ENCODE measurements at places on chromosomes 12 and 14.
A peak's percentile ranks its signal among the peaks of the same experiment; 100 is the strongest.

DNA sequence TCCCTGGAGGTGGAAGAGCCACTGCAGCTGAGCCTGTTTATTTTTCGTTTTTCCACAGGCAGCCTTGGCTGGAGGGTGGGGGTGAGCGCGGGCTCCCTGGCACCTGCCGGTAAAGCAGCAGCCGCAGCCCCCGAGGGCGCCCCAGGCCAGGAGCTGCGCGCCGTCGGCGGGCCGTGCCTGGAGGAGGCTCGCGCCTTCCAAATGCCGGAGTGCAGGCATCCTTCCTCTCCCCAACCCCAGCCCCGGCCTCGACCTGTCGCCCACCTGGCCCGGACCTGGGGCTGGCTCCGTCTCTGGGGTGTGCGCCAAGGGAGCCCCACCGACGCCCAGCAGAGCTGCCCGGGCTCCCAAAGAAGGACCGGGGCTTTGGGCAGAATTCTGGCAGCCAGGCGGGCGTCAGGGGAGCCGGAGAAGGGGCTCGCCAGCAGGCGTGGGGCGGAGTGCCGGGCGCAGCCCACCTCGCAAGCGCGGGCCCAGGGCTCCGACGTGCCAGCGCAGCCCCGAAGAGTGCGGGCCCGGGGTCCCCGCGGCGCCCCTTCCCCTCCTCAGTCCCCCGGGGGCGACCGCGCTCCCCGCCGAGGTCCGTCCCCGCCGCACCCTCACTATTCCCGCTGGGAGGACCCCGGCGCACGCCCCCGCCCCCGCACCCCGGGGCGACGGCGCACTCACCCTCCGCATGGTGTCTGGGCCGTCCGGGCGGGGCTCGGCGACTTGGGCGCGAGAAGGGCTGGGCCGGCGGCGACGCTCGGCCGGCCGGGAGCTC, 130.3 kb downstream of the NDUFA12 start:
- no peak for DNase-seq

- DNase-seq: no peak
Measured at GRCh38 chr12:77232045-77232444, 166.7 kb upstream of the E2F7 start.

DNA sequence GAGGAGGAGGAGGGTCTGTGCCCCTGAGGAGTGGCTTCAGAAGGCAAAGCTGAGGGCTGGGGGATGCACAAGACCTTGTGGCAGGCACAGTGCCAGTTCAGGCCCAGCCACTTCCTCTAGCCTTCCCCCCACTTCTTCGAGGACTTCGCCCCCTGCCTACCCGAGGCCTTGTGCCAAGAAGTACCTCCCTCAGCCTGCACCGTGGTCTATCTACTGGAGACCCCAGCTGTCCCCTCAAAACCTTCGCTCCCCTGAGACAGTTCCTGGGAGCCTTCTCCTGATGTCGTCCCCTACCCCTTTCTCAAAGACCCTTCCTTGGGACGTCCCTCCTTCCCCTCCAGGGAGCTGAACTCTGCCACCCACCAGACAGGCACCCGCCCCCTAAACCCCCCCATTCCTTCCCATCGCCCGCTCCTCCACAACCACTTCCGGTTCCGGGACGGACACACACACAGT, 604 bp downstream of the ZNF384 start:
- no peak for DNase-seq

DNA sequence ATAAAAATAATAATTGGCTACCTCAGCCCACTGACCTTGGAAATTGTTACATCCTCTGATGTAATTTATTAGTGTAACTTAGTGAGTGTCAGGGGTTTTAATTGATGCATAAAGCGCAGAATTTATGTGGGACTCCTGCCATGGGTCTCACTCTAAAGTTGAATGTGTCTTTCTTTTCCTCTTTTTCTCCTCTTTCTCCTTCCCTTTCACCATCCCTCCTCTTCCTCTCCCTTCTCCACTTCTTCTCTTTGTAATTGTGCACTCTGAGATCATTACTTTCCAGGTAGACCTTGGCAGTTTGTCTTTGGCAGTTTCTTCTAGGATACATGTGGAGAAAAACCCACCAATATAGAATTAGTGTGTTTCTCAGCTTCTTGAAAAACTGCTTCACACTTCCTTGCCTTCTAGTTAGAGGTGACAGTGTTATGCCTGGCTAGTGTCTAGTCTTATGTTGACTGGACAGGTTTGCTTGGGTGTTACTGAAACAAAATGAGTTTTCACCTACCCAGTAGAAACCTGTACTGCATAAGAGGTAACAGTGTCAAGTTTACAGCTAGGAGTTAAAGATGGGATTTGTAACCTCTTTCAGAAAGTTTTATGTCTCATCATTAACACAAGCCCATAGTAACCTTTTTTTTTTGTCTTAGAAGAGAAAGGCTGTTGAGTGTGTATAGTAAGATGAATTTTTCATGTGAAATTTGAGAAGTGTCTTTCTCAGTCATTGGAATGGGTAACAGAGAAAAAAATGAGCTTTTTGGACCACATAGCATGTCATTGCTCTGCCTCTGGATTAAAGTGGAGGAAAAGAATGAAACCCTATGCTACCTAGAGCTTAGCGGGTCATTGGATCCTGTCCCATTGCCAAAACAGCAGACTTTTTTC, 18.6 kb downstream of the PELI2 start:
- DNase-seq: no peak

GRCh38 chr12:108701779-108702441, 29.4 kb downstream of the CORO1C start:
- DNase-seq: no peak

DNA sequence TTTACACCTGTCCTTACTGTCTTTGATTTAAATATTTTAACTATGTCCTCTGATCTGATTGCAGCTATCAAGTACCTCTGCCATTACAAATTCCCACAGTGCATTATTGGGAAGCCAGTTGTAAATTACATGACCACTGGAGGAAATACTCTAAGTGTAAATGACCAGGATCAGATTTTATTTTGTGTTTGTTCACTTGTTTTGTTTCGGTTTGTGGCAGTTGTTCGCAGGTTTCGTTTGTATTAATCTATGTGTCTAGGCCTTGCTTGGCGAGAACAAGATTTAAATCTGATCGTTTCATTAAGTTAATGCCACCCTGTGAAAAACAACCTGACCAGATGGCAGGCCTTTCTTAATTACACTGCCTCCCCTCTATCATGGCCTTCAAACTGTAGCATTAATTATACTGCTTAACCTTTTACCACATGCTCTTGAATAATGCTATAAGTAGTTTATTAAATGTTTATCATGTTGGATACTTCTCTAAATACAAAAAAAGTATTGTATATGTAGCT, 990.1 kb downstream of the TMTC2 start:
- DNase-seq: peak; percentile 15

GRCh38 chr12:111287125-111287900, 81.6 kb downstream of the PHETA1 start:
- peak; percentile 78 for DNase-seq

DNA sequence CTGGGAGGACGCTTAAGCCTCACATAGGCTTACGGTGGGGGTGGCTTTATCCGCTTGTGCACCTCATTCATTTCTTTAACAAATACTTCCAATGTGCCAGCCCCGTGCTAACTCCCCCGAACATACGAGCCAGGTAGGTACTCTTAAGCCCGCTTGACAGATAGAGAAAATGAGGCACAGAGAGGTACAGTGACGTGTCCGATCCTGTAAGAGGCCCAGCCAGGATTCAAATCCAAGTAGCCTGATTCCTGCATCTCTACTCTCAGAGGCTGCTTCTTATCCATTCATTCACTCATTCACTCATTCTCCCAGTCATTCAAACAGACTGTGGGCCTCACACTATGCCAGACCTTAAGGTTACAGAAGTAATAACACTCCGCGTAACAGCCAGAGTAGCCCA, 477 bp downstream of the OAS3 start:
- no peak for DNase-seq

DNA sequence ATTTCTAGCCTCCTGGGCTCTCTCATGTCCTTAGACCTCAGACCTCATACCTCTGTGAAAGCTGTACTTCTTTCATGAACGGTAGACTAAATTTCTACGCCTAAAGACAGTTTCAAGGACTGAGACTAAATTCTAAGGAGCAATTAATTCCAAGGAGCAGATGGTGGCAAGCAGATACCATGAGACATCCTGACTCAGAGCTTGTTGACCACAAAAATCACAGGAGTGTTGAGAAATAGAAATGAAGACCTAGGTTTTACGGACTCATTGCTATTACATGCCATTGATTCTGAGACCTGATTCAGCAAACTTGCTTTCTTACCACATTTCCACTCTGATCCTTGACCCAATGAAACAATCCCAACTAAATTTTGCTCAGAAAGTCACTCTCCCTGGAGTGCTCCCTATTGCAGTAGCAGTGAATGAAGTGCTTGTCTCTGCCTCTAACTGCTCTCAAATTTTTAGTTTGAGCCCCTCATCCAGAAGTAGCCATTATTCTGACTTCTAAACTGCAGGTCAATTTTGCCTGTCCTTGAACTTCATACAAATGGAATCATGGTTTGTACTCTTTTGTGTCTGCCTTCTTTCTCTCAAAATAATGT, 52.0 kb downstream of the PEX5 start:
- no peak for DNase-seq

DNA sequence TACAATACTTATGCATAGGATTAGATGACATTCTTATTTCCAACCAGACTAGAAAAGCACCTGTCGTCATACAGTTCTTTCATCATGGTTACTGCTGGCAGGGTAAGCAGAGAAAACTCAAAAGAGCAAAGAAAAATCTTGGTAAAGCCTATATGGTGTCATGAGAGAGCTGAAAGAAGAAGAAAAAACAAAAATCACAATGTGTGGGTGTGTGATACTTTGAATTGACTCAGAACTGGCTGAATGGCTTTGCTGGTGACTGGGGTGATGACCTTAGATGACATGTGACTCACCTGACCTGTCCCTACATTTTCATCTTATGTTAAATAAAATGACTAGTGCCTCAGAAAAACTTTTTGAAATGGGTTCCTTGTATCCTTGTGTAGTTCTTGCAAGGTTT, 278.1 kb upstream of the LMO3 start:
- no peak for DNase-seq

GRCh38 chr12:48106681-48107613, 1.1 kb upstream of the SENP1 start:
- DNase-seq: no peak

DNA sequence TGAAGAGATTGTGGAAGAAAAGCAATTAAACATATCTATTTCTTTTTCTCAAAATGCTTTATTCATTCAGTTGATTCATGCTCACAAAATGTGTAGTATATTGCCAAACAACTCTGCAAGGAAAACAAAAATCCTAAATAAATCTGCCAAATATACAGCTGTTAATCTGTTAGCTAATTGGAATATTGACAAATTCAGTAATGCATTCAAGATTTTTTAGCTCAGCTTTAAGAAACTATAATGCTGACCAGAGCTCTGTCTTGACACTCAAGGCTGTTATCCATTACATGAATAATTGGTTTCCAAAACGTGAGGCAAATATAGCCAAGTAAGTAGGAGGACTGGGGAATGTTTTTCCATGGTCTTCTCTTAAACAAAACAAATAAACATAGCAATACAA, 146.8 kb downstream of the TMTC2 start:
- no peak for DNase-seq

DNA sequence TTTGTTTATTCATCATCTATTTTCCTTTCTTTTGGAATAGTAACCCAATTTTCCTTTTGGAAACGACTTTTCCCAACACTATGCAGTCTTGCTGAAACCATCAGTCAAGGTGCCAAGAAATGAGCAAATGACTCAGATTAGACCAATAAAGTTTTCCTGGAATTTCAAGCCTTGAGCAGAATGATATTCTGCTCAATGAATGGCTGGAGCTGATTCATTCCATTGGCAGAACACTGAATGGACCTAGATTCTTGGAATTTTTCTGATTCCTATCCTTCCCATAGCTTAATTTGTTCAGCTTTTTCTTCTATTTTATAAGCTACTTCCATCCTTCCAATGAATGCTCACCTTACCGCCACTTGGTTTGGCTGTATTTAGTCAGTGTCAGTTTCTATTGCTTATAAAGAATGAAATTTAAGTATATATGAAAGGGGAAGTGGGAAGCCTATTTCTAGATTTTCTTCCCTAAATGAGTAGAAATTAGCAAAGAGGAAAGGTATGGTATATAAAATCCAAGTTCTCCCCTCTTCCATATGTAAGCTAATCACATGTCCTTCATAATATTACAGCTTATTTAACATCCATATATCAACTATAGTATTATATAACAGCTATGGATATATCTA, 89.0 kb downstream of the C14orf39 start:
- no peak for DNase-seq

GRCh38 chr12:64099397-64099796, 122.7 kb downstream of the KICS2 start:
- no peak for DNase-seq

DNA sequence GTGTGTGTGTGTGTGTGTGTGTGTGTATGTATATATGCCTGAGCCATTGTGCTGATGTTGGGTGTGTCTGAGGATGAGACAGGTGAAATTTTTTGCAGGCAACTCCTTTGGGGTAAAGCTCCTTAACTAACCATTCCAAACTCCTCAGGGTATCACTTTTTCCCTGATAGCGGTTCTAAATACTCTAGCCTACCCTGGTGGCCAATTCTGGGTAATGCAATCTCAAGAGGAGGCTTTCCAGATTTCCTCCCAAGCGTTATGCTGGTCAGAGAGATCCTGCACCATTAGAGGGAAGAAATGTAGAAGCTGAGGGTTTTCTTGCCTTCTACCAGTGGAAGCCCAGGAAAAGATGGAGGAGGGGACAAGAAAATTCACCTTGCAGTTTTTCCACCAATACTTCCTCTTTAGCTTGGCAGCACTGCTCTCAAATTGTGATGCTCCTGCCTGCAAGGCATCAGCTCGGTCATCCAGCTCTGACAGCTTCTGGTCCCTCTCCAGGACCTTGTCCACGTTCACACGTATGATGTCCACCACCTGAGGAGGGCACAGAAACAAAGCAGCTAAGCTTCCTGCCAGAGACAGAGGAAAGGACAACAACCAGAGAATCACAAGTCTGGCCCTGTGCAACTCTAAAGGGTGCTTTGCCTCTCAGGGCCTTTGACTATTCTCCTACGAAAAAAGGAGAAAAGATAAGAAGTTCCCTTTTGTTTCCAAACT, 4.9 kb downstream of the VAMP1 start:
- DNase-seq: peak; percentile 46

DNA sequence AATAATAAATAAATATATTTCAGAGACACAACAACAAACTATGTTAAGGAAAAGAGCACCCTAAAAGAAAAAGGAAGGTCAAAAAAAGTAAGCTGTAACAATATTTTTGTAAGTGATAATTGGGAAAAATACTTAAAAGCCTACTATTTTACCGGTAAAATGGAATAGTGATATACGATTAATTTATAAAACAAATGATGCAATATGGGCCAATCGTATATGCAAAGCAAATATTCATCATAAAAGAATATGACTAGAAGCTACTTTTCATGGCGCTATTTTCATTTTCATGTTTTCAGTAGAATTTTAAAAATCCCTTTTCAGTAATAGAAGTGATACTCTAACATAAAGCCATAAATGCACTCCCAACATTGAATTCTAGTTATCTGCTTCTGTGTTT, 131.0 kb upstream of the AMIGO2 start:
- no peak for DNase-seq

GRCh38 chr14:96797582-96798349, 584 bp downstream of the VRK1 start:
- DNase-seq: no peak

All from NCI-H774 (cell line).